ENCODE measurements at places on chromosomes 3 and 15.

GRCh38 chr3:44130249-44130648, 111.4 kb upstream of the TOPAZ1 start:
- no peak for DNase-seq

DNA sequence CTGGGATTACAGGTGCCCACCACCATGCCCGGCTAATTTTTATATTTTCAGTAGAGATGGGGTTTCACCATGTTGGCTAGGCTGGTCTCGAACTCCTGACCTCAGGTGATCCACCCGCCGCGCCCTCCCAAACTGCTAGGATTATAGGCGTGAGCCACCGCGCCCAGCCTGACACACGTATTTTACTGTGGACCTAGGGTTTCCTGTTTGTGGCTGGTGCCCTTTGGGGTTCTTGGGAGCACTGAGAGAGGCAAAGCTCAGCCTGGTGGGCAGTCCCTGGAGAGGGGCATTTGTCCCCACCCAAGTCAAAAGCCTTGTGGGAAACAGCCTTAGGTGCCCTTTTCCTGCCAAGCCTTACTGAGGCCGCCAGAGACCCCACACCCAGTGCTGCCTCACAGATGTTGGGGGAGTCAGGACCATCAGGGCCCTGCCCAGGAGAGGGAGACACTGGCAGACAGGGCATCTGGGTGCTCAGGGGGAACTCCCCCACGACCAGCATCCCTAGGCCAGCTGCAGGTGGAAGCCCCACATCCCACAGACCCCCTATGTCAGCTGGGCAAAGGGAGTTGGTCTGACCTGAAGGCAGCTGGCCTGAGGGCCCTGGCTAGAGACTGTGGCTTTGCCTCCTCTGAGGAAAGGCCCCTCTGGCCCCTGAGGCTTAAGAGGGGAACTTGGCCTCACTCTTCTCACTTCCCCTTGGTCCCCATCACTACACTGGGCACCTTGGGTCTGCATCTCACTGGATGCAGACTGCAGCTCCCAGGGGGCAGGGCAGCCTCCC, 35.1 kb downstream of the DNAH1 start:
- no peak for DNase-seq

- DNase-seq = no peak
These were observed 39.8 kb downstream of the CCDC12 start for GRCh38 chr3:46936733-46937250.

DNA sequence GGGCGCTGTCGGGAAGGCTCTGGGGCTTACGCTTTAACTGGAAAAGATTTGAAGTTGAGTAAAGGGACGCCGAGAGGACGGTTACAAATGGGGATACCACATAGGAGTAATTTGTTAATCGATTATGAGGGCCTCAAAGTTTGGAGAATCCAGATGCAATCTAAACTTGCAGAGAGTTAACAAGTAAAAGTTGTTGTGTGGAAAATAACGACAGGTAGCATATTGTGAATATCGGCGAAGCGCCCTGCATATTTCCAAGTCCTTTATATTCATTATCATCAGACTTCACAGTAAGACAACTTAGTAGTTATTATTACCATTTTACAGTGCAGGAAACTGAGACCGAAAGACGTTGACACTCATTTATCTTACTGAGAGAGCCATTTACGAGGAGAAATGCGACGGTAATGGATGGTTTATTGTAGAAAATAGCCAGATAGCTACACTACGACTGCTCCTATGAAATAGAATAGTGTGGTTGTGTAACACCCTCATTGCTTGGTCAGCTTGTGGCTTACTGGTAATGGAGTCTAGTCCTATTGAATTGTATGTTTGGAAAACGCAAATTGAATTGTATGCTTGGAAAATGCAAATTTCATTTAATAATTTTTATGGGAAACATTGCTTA, 700 bp downstream of the MKRN2 start:
- DNase-seq = no peak

- no peak for DNase-seq
These were observed 48.5 kb upstream of the RYR3 start for GRCh38 chr15:33262306-33262705.

GRCh38 chr15:50562735-50563640, 16.5 kb upstream of the USP50 start:
- DNase-seq = no peak

- no peak for DNase-seq
These were observed 30.9 kb downstream of the UBE3A start for GRCh38 chr15:25407950-25408349.

GRCh38 chr3:189726277-189726676, 95.1 kb downstream of the TP63 start:
- no peak for DNase-seq
